A375 (cell line): ENCODE measurements at places on chromosomes 2 and 18. TPM values are rescaled to one million over a fixed set of nuclear protein-coding genes. Genes with fewer than 3 reads are reported as not detected.

Gene GCKR
- total RNA-seq = not detected in 2 replicates

Gene ALKAL2
- not detected in 2 replicates for total RNA-seq

Gene C18orf54
- 3.9 and 4.0 TPM in 2 replicates for total RNA-seq

Gene SCN7A
- total RNA-seq = 0.04 TPM in 1 of 2 replicates, not detected in the other

Gene LIPG
- total RNA-seq = 0.38 and 0.72 TPM in 2 replicates

Gene CYTIP
- total RNA-seq = not detected in 2 replicates

Gene GALNT3
- total RNA-seq = not detected in 2 replicates

Gene B3GNT7
- 47.2 and 52.3 TPM in 2 replicates for total RNA-seq

Gene RMND5A
- total RNA-seq = 30.4 and 30.8 TPM in 2 replicates

Gene KCNIP3
- total RNA-seq = 1.5 and 2.7 TPM in 2 replicates

Gene STAMBP
- total RNA-seq = 39.0 and 45.7 TPM in 2 replicates

Gene CYS1
- 0.13 and 1.7 TPM in 2 replicates for total RNA-seq

Gene GPR35
- total RNA-seq = 0.16 and 0.19 TPM in 2 replicates

Gene TUBB8B
- total RNA-seq = not detected in 2 replicates

Gene REEP1
- total RNA-seq = 1.3 and 1.4 TPM in 2 replicates

Gene LOXL3
- 158 and 171 TPM in 2 replicates for total RNA-seq

Gene FBLN7
- 0.11 and 0.21 TPM in 2 replicates for total RNA-seq

Gene ADD2
- total RNA-seq = 11.0 and 20.1 TPM in 2 replicates

Gene MCFD2
- total RNA-seq = 134 and 149 TPM in 2 replicates

Gene MC2R
- total RNA-seq = not detected in 2 replicates

Gene NCKAP5
- total RNA-seq = 1.1 and 4.9 TPM in 2 replicates

Gene EFHD1
- total RNA-seq = not detected in 2 replicates
